ENCODE measurements at places on chromosomes 5 and 9.

DNA sequence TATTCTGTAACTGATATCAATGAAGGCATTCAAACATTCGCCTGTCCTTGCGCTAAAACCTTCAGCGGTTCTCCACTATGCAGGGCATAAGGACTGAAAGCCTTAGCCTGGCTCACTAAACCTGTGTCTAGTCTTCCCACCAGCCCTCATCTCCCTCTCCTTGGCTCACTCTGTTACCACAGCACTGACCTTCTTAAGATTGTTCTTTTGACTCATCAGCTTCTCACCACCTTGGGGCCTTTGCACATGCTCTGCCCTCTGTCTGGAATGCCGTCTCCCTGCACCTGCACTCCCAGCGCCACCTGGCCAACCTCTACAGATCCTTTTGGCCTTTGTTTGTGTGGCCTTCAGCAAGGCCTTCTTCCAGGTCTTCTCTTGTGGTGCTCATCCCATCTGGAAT, 131.8 kb upstream of the IER5L start:
- no peak for DNase-seq

DNA sequence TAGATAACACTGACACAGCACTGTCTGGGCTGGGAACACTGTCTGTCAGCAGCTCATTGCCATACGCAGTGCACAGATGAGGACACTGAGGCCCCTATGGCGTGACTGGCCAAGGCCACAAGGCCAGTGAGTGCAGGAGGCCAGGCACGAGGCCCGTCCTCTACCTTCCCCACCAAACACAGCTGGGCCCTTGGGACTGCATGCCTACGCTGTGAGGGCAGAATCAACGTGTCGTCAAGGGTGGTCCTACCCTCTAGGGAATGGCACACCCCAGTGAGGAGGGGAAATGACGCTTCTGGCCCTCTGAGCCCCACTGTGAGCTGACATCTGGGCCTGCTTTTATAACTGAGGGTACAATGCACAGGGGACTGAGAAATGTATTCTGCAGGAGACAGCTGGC, 42.1 kb upstream of the SLC25A51 start:
- DNase-seq: no peak

DNA sequence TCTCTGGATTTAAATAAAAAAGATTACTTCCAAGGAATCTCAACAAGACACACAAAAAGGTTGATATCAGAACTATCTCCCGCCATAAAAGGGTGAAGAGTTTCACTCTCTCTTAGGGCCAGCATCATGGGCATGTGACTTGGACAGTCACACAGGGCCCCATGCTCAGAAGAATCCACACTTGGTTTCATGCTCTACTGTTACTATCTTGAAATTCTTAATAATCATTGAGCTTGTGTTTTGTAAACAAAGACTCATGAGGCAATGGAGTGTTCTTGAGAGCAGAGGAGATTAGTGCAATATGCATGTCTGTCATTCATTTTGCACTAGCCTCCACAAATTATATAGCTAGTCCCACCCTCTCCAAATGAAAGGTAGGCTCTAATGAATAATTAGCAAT, 58.4 kb downstream of the HMHB1 start:
- no peak for DNase-seq

- DNase-seq: no peak
These were observed 83.1 kb downstream of the ADAMTS12 start for GRCh38 chr5:33808699-33809098.

DNA sequence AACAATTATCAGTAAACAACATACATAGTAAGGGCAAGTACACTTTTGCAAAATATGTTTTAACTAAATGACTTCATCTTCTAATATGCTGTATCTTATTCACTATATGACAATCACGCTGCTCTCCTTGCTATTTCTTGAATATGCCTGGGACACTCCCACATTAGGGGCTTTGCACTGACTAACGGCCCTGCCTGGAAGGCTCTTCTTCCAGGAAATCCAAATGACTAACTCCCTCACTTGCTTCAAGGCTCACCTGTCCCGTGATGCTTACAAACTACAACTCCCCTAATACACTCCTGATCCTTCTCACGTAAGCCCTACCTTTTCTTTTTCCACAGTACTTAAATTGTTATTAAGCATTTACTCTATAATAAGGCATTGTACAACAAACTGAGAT, 10.6 kb downstream of the ERP44 start:
- DNase-seq: no peak

DNA sequence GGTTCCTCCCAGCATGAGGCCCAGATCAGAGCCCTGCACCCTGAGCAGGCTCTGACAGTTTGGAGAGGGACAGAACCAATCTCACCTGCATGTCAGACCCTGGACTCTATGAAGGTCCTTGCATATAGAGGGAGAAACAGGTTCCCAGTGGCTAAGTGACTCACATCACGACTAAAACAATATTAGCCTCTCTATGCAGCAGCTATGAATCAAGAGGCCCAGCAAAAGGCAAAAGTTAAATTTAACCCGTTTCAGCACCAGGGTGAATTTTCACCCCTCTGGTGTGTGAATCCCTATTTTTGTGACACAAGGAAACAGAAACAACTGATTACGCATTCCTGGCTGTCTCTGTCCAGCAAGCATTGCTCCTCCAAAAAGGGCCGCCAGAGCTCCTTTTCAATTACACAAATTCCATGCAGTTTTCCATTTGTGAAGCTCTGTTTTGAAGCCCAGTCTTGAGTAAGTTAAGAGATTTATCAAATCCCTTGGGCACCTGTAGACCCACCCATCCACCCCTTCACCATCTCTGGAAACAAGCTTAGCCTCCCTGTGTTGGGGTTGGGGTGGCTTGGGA, 136.6 kb downstream of the GABBR2 start:
- no peak for DNase-seq

DNA sequence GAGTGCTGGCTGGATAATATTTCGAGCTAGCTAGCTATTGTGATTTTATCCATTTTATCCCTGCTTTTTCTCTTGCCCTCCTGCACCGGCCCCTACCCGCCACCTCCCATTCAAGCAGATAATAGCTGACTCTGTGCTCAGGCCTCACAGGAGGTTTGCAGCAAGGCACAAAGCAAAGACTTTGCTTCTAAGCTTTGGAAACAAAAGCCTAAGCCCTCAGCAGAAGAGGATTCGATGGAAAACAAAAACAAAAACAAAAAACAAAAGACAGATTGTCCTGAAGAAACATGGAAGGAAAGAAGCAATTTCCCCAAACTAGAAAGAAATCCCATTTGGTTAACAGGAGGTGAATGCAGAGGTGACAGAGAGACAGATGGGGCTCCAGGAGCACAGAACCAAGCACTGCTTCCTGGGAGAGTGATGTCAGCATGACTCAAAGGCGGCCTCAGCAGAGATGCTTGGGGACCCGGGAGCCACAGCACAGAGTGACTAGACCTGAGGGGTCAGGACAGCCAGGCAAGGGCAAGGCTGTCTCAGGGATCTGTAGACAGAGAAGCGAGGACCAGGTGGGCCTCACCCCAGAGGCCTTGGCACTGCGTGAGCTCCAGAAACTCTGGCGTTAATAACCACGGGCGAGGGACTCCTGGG, 28.4 kb downstream of the MTX3 start:
- no peak for DNase-seq

DNA sequence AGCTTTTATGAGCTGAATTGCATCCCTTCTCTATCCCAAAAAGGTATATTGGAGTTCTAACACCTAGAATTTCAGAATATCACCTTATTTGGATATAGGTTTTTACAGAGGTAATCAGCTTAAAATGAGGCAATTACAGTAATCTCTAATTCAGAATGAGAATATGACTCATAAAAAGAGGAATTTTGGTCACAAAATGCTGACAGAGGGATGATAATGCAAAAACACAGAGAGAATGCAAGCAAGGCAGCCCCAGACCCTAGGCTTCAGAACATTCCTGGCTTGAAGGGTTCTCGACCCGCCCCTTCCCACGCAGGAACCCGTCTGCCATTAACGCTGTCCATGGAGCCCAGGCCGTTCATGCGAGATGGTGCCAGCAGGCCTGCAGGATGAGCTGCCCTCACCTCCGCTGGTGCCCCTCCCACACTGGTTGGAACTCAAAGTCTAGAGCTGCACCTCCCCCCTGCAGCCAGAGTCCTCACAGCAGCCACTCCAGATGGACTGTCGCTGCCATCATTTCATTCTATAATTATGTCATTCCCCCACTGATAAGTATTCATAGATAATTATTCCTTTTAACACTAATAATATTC, 1173.4 kb upstream of the ACO1 start:
- no peak for DNase-seq

- DNase-seq: no peak
These were observed 512.4 kb upstream of the CHD1 start for GRCh38 chr5:99441235-99441634.

- DNase-seq: no peak
These were observed 555.3 kb upstream of the PTGER4 start for GRCh38 chr5:40124367-40124766.

DNA sequence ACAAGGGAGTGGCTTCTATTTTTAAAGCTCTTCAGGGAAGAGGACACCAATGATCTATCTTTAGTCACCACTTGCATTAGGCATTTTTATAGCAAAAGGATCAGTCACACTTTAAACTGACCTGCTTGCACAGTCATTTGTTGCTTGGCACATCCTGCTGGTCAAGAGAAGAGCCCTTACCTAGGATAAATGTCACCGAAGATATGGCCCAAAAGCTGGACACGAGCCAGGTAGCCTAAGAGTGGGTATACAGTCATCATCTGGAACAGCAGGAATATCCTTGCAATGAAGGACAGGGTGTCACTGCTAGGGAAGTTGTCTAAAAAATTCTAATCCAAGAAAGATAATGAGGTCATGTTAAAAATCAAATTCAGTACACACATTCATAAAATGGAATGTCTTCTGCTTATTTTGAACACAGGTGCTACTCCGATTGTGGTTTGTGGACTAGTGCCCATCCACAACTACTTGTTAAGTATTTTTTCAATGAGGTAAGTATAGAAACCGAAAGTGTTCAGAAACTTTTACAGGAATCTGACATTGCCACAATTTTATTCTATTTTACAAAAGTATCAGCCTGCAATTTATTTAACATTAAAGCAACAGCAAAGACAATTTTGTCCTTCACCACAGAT, 78.4 kb downstream of the SLC38A9 start:
- no peak for DNase-seq

DNA sequence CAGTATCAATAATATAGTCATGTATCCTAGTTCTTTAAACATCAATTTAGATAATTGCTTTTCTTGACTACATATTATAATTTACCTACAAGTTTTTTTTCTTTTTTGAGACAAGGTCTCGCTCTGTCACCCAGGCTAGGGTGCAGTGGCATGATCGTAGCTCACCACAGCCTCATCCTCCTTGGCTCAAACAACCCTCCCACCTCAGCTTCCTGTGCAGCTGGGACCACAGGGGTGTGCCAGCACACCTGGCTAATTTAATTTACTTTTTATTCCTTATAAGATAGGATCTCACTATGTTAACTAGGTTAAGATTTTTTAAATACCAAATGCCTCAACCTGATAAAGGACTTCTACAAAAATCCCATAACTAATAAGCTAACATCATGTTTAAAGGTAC, 21.1 kb downstream of the UIMC1 start:
- peak; percentile 61 for DNase-seq

- no peak for DNase-seq
These were observed 212.5 kb downstream of the CFAP90 start for GRCh38 chr5:7638456-7638855.

DNA sequence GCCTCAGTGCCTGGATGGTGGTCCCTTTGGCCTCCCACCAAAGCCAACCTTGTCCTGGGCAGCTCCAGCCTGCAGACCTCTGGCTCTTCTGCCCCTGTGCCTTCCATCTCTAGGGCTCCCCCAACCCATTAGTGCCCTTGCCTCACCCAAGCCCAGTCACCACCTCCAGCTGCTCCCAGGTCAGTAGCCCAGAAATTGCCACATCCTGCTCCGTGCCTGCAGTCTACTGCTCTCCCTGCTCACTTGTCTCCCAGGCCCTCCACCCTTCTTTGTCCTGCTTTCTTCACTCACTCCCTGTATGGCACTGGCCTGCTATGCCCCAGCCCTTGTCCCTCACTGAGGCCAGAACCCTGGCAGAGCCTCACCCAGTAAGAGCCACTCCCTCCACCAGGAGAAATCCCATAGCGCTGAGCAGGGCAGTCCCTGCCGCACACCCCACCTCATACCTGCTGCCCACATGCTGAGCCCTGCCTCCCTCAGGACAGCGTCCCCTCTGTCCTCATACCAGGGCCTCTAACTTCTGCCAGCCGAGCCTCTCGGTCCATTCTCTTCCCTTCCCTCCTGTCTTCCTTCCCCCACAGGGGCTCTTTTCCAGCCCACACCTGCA, 44.4 kb downstream of the JADE2 start:
- DNase-seq: no peak

DNA sequence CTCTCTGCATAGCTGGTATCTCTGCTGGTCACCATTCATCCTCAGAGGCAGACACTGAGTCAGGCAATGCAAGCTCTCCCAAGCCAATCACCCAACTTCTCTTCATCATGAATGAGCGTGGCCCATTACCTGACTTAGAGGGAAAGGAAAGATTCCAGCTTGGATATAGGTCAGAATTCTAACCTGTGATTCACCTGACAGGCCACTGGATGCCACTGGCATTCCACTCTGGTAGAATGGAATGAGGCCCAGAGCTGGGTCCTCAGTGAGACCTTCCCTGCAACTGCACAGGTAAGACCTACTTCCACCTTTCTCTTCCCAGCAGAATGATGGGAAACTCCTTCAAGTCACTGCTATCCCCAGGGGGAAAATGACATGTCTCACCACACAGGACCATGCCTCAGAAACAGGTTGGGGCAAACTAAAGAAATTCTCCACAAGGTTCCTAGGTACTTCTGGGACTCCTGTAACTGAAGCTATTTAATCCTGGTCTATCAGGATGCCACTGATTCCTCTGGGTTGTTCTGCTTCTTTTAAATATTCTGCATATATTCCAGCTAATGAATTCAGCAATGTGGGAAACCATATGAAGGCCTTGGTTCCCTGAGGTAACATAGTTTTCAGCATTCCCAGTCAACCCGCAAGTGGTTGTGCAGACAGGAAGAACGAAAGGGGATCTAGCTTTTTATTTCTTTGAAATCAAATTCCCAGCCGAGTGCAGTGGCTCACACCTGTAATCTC, 62.0 kb downstream of the SUSD1 start:
- peak; percentile 38 for DNase-seq

DNA sequence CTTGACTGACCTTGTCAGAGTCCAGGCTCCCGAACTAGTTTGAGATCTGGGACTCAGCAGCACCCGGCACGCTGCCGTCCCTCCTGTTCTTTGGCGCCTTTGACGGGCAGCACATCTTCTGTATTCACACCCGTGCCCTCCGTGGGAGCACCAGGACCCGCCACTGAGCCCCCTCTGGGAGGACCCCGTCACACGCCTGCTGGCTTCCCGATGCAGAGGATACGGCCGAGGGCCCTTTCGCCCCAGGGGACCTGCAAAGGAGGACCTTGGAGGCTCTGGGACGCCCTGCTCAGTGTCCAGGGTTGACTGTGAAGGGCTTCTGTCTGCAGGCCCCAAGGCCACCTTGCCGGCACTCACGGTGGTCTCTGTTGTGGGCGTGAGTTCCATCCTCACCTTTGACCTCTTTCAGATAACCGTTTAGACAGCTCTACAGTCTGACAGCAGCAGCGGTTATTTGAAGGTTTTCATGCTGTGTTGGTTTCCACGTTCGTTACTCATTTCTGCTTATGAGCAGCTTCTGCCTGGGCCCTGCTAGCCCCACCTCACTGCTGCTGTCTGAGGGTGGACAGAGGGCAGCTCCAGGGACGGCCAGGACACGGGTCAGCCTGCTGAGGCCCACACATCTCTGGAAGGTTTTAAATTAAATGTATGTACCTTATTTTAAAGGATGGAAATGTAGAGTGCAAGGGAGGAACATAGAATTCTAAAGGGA, 12.6 kb upstream of the EXOC3 start:
- no peak for DNase-seq

Data from GM12865 (cell line).